ENCODE measurements at places on chromosomes 12 and 14.
A peak's percentile ranks its signal among the peaks of the same experiment; 100 is the strongest.

DNA sequence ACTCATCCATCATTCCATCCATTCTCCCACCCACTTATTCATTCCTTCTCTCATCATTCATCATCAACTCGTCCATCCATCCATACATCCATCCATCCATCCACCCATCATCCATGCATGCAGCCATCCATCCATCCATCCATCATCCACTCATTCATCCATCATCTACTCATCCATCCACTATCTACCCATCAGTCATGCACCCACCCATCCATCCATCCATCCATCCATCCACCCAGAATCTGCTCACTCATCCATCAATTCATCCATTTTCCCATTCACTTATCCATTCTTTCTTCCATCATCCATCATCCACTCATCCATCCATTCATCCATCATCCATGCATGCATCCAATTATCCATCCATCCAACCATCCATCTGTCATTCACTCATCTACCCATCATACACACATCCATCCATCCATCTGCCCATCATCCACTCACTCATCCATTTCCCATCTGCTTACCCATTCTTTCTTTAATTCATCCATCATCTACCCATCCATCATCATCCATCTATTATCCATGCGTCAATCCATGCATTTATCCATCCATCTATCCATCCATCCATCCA is 107.1 kb upstream of the WSCD2 start:
- DNase-seq, result no peak

DNA sequence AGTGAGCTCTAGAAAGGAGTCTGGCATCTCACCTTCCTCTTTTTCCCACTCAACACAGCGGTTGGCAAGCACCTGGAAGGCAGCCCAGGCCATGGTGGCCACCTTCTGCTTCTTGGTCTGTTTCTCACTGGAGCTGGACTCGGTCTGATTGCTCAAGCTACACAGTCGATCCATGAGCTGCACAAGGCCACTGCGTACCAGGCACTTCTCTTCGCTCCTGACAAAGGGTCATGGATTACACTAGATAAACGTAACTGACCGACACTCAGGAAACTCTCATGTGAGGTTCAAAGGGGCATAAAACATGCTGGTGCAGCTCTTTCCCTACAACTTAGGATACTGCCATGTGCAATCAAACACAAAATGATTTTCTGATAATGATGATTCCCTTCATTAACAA is 113.7 kb downstream of the TRAFD1 start:
- no peak for DNase-seq

- no peak for DNase-seq
Measured at GRCh38 chr12:90455756-90456155, 499.2 kb downstream of the CCER1 start.

- DNase-seq, result no peak
Measured at GRCh38 chr12:5806371-5807089, 138.5 kb downstream of the ANO2 start.

DNA sequence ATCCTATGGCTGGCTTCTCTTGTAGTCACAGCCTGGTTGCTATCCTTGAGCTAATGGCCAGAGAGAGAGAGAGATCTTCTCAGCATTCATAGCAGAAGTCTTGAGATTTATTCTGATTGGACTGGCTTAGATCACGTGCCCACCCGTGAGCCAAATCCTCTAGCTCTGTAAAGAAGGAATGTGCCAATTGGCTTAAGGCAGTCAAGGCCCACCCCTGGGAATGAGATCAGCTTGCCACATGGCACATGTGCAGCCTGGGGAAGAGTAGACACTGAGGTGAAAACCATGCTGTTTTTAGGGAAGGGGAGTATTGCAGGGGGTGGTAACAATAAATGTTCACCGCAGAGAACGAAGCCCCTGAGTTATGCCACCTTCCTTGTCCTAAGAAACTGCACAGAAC is 36.3 kb downstream of the PLEKHG7 start:
- peak; percentile 20 for DNase-seq

DNA sequence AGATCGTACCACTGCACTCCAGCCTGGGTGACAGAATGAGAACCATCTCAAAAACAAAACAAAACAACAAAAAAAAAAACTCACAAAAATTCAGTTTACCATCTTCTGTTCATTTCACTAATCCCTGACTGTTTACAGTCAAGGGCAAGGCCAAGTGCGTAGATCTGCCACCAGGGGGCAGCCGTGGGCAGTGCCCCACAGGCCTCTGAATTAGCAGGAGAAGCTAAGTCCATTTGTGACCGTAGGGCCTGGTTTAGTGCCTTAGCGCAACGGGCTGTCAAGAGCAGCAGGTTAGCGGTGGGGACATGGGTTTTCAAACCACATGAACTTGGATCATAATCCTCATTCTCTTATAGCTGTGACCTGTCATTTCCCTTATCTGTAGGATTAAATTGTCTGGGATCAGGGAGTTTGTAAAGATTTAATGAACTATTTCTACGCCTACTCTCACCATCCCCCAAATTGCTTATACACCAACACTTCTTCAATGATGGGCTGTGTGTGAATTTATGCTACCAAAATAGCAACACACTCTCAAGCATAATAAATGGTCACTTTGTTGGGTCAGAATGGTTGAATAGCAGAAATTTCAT is 49.0 kb downstream of the KCTD10 start:
- DNase-seq, result peak; percentile 28

DNA sequence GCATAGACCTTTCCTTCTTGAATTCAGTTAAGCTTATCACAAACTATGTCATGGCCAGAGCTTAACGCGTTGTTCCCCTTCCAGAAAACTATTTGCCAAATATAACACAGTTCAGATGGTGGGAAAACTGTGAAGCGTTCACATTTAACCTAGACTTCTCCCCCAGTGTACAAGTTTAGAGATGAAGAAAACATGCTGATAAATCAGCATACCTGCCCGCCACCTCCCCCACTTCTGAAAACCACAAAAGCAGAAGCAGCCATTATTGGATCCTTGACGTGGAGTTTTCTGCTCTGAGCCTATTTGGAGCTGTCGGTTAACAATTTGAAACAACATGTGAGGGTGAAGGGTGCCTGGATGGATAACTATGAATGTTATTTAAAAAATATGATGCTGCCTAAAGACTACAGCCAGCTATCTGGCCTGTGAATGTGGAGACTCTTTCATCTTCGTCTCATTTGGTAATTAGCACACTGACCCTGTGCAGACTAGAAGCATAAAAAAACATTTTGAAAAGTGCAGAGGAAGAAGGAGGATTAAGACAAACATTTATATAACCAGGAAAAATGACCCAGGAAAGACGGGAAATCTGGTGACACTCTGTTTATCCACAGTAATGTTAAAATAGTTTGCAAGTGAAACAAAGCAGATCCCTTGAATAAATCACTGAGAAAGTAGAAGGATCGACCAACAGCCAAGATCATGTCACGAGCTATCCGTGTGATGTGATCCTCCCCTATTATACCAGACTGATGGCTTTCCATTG is 408.2 kb downstream of the AEBP2 start:
- no peak for DNase-seq

- no peak for DNase-seq
Measured at GRCh38 chr14:63991833-63992232, 139.0 kb downstream of the SYNE2 start.

DNA sequence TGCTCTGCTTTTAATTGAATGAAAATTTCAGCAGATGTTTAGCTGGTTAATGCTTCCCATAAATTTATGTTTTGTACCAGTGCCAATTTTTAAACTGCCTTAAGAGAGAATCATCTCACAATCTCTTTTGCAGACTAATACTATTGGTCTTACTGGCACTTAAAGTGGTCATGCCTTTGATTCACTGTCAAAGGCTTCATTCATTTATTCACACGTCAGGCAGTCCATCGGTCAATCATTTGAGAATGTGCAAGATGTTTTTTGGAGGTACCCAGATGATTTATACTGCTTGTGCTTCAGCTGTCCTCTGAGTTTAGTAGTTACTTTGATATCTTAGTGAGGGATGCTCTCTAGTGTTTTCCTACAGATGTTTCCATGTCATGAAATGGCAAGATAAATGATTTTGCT is 83.4 kb downstream of the NAV3 start:
- DNase-seq, result no peak

- DNase-seq, result no peak
Measured at GRCh38 chr12:91506452-91506851, 323.8 kb upstream of the DCN start.

DNA sequence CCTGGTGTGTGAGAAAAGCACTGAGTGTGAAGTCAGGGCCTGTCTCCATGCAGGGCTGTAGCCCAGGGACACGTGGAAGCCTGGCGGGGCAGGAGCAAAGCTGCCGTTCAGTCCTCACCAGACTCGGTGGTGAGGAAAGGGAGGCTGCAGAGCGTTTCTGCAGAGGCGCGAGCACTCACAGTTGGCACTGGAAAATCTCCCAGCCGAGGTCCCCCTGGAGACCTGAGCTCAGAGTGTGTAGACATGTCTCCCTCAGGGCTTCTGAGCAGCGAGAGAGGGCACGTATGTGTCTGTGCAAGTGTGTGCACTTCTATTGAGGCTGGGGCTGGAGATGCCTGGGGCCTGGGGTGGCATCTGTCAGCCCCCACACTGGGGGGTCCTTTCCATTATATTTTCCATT is 11.0 kb upstream of the HHIPL1 start:
- DNase-seq, result no peak

DNA sequence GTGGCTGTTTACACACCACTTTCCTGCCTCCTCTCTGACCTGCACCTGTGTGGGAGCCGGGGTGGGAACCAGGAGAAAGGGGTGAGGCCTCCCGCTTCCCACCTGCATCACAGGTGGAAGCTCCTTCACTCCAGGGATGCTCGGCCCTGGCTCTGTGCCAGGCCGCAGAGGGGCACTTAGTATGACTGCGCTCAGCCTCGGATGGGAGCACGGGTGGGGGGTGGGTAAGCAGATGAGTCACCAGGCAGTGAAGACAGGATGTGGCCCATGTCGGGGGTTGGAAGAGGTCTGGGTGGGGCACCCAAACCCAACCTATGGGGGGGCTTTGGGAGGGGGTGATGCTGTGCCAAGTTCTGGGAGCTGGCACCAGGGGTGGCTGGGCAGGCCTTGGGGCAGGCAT is 7.4 kb upstream of the CYP46A1 start:
- DNase-seq, result no peak

GRCh38 chr12:76471579-76471978 is 88.0 kb downstream of the OSBPL8 start:
- DNase-seq, result no peak

DNA sequence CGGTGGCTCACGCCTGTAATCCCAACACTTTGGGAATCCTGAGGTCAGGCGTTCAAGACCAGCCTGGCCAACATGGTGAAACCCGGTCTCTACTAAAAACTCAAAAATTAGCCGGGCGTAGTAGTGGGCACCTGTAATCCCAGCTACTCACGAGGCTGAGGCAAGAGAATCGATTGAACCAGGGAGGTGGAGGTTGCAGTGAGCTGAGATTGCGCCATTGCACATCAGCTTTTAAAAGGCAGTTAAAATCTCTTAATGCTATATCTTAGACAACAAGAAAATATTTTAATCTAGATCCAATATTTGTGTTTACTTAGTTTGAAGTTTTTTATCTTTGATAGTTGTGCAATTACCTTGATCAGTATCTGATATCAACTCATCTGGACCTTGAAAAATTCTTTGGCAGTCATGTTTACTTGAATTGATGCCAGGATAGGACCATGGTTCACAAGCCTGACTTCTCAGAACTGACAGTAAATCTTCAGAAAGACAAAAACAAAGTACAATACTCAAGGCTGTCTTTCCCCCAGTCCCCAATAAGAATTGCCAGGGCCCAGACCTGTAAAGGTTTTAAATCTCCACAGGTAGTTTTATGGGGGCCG is 135.0 kb upstream of the AEBP2 start:
- DNase-seq, result no peak

DNA sequence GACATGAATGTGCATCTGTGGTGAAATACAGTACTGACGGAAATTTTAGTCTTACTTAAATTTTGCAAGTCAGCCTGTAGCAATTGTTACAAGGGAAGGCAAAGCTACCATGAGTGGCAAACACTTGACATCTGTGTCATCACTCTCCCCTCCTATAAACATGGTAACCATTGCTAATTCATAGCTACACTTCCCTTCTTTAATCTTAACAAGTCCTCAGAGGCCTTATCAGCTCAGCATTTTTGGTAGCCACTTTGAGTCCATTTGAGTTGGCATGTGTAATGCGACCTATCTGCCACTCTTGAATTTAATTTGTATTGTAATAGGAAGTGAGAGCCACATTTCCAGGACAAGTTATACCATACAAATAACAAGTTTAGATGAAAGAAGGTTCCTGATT is 218.1 kb downstream of the RMST start:
- no peak for DNase-seq

DNA sequence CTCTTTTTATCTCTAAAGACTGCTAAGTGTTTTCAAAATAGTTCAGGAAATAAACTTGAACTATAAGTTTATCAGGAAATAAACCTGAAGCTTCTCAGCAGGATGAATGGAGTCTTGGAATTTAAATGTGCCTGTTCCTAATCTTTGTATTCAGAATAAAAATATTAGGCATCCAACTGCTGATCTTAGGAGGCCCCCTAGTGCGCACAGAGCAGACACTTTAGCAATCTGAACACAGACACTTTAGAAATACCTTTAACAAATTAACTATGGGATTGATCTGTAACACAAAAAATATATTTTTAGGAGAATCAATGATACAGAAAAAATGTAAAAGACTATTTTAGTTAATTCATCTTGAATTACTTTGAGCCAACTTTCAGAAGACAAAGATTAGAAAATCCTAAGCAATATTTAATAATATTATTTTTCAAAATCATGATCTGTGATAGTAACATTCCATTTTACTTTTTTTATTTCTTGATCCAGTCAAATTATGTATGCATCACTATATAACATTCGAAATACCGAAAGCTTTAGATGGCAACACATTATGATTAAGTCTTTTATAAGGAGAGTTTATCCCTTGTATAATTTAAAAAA is 80.9 kb downstream of the SLC41A2 start:
- peak; percentile 20 for DNase-seq
